ENCODE measurements at places on chromosomes 4 and X.

- peak; percentile 87 for DNase-seq
These were observed at the start of gene NEK1 for GRCh38 chr4:169611991-169612870. Gene NEK1, minus strand, starts transcription at chr4:169612583. Its CDS starts 9,953 bp downstream, at chr4:169602630.

DNA sequence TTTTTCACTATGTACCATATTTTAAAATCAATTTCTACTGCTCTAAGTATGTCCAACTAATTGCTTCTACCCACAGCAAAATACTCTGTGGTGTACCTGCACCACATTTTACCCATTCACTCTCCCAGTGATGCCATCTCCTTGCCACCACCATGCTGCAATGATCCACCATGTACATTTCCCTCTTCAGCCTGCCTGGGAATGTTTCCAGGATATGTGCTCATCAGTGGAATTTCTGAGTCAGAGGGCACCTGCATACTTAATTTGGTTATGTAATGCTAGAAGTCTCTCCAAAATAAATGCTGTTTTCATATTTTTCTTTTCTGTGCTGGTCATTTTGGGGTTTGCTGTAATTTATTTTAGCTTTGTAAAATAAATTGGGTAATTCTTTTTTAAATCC lies 33.2 kb upstream of the OCIAD2 start:
- DNase-seq: no peak

- no peak for DNase-seq
These were observed 19.8 kb upstream of the CCDC149 start for GRCh38 chr4:24932515-24933225.

DNA sequence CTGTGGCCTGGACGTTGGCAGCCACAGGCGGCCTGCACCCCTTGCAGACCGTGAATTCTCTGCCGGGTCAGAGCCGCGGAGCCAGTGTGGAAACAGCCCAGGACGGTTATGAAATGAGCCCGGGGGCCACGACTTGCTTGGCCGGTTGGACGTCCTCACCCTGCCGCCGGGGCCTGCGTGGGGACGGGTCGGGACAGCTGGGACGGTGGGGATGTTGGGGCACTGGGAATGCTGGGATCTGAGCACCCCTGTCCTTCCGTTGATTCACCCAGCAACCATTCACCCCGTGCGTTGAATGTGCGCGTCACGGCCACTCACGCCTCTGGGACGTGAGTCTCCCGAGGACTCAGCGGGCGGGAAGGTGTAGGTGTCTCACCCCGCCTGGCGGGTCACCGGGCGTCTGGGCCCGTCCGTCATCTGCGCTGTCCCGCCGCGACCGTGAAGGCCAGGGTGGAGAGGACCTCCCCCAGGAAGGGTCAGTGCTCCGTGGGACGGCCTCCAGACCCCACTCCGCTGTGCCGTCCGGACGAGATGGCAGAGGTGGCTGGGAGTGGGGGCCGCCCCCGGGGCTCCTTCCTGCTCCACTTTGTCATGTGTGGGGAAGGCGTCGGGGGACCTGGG lies 4.5 kb upstream of the PLCXD1 start:
- DNase-seq: no peak

- peak; percentile 8 for DNase-seq
These were observed 120.8 kb downstream of the DTHD1 start for GRCh38 chr4:36402008-36402758.

- no peak for DNase-seq
These were observed 123.8 kb downstream of the RPS6KA6 start for GRCh38 chrX:84064164-84064563.

DNA sequence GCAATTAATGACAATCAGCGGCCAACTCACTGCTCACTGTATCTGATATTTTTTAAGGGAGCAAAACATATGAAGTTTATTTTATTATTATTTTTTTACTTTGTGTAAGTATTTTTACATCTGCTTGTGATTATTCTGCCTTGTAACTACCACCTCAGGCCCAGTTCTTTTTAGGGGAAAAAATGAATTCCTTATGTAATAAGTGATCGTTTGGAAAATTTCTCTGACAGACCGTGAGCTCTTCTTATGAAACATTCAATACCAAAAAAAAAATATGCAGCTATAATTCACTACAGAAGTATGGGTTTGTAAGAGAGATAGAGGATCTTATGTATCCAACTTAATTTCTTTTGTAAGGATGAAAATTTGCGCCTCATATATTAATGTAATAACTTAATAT lies 33.5 kb upstream of the STOX2 start:
- DNase-seq: no peak

GRCh38 chr4:100079264-100079663 lies 111.0 kb downstream of the DDIT4L start:
- DNase-seq: no peak
